Calu3 (cell line): ENCODE measurements at places on chromosomes 3 and 15. TPM values are rescaled to one million over a fixed set of nuclear protein-coding genes. Genes with fewer than 3 reads are reported as not detected.

CD200 gene
- total RNA-seq: not detected in 2 replicates

DHX30 gene
- 71.1 and 75.4 TPM in 2 replicates for total RNA-seq

GOLGA8O gene
- total RNA-seq: not detected in 2 replicates

SSUH2 gene
- 0.54 TPM in 1 of 2 replicates, not detected in the other for total RNA-seq

ALS2CL gene
- 39.6 and 46.7 TPM in 2 replicates for total RNA-seq

DLL4 gene
- not detected in 2 replicates for total RNA-seq

PRTG gene
- 6.6 and 12.0 TPM in 2 replicates for total RNA-seq

SLC9C1 gene
- not detected in 2 replicates for total RNA-seq

ACKR2 gene
- 0.45 and 1.5 TPM in 2 replicates for total RNA-seq

ZWILCH gene
- 33.2 and 34.5 TPM in 2 replicates for total RNA-seq

IQCH gene
- total RNA-seq: 5.5 and 8.1 TPM in 2 replicates

CLDN18 gene
- 0.85 and 3.3 TPM in 2 replicates for total RNA-seq
